ENCODE measurements at places on chromosomes 5 and 9.

DNA sequence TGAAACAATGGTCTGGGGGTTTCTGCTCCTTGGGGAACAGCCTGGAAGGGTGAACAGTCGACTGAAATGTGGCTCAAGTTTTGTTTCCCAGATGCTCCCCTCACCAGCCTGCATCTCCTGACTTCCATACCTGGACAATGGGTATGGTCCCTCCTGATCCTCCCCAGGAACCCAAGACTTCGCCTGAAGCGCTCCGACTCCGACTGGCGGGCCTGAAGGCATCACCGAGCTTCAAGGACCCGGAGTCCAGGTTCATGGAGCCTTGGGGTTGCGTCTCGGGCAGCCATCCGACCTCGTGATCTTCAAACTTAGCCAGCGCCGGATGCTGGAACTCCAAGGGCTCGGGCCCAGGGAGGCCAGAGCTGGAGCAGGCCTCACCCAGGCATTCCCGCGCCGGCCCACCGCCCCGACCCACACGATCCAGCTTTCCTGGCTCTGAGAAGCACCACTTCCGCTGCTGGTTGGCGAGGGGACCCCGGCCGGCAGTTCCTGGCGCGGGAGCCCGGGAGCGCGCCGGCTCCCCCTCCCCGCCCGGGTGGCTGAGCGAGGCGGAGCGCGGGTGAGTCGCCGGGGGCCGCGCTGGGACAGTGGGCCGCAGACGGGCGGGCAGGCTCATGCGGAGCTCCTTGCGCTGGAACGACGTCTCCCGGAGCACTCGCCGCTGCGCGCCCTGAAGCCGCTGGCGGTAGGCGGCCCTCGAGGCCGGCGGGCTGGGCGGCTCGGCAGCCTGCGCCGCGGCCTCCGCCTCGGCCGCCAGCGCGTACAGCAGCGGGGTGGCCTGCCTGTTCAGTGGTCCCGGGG lies 5.2 kb downstream of the SHROOM1 start:
- no peak for DNase-seq

DNA sequence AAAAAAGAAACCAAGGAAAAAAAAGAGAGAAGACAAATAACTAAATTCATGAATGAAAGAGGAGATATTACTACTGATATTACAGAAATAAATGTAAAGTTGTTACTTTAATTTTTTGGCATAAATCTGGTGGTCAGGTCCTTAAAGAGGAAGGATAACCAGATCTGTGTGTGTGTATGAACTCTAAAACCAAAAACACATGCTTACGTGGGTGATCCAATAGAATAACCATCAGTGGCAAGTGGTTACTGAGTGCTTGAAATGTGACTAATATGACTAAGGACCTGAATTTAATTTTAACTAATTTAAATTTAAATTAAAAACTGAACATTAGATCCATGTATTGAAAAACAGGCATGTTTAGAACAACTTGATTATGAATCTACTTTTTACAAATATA lies 10.3 kb downstream of the SLC28A3 start:
- no peak for DNase-seq

DNA sequence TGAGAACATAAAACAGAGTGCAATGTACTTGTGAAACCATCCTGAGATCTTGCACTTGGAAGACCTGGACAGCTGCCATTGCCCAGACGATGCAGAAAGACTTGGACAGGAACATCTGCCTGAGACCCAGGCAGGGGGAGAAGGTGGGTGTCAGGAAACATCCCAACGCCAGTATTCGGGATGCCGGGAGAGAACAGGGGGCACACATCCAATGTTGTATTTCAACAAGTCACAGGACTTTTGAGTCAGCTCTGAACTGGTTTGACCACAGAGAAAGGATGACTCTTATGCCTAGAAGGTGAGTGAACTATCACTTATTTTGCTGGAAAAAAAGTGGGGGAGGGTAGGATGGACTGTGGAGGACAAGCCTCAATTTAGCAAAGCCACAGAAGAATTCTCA lies 124.6 kb downstream of the ROR2 start:
- no peak for DNase-seq

GRCh38 chr5:146751781-146752401 lies 126.7 kb downstream of the PPP2R2B start:
- DNase-seq: peak; percentile 81

DNA sequence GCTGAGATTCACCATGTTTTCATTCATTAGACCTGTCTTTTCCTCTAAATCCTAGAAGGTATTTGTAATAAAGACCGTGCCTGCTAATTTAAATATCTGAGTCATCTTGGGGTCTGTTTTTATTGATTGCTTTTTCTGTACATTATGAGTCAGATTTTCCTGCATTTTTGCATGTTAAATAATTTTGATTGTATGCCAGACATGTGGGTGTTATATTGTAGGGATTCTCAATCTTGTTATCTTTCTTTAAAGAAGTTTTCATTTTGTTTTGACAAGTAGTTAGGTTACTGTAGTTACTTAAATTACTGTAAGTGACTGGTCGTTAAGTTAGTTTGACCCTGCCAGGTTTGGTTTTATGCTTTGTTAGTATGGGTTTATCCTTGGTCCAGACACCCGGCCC lies 35.1 kb downstream of the EXOSC2 start:
- DNase-seq: no peak

GRCh38 chr5:39968381-39968780 lies 543.6 kb upstream of the DAB2 start:
- no peak for DNase-seq

- no peak for DNase-seq
Measured at GRCh38 chr5:151614565-151614964, 23.4 kb upstream of the FAT2 start.

DNA sequence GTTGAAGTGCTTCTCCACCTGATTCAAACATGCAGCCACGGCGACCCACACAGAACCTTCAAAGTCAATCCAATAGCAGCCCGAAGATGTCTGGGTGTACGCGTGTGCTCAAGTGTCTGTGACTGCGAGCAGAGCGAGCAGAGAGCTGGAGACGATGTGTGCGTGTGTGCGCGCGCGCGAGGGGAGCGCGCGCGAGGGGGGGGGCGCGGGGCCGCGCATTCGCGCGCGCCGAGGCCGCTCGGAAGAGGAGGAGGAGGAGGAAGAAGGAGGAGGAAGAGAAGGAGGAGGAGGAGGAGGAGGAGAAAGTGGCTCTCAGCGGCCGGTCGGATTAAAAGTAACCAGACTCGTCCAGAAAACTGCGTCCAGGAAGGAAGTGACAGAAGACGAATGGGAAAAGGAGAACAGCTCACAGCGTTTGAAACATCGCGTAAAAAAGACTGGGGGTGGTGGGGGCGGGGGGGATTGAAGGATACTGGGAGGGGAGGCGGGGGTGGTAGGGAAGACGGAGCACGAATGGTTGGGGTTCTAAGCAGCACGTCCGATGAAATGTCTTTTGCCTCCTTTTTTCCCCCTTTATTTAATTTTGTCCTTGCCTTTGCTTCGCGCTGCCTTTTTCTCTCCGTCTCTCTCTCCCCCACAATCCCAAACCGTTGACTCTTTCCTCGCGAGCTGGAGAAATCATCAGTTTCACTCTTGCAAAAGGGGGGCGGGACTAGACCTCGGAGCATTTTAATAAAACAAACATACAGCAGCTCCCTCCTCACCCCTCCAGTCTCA lies at the start of gene MEF2C:
TSS of gene MEF2C (minus strand) at position 126 of the 777 bp plus-strand sequence. CDS start 59,396 bp downstream, outside the sequence.
- DNase-seq: no peak

GRCh38 chr9:132914924-132915323 lies 29.5 kb downstream of the TSC1 start:
- DNase-seq: no peak

DNA sequence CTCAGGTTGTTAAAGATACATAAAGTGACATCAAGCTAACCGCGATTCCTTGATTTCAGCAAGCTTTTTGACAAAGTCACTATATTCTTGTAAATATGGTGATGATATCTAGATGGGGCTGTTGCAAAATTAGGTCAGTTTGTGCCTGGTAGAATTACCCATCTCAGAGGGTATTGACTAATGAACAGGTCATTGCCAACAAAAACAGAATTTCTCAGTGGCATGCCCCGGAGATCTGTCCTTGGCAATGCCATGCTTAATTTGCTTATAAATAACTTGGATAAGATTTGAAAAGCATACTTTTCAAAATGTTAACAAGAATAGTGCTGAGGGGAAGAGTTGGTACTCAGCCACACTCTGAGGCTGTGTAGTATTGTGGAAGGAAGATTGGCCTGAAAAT lies 783.3 kb upstream of the SEMA6A start:
- no peak for DNase-seq

GRCh38 chr5:17839848-17840247 lies 205.6 kb downstream of the TAF11L14 start:
- no peak for DNase-seq

GRCh38 chr9:134099123-134099761 lies 31.4 kb upstream of the BRD3 start:
- DNase-seq: peak; percentile 63

GRCh38 chr5:71839096-71839884 lies 120.2 kb downstream of the CARTPT start:
- DNase-seq: no peak

DNA sequence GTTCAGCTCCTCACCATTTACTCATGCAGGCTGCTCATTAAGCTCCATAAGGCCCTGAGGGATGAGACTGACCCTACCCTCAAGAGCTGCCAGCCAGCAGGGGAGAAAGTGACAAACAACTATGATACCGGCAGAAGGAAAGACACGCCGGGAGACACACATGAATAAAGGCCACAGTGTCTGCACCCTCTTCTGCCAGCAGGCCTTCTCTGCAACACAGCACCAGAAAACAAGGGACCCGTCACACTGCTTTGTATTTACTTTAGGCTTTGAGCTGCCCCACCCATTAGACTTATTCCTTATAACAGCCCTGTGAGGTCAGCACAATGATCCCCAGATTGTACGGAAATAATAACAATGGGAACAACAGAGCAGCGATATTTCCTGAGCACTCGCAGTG lies 7.2 kb downstream of the GABBR2 start:
- no peak for DNase-seq

DNA sequence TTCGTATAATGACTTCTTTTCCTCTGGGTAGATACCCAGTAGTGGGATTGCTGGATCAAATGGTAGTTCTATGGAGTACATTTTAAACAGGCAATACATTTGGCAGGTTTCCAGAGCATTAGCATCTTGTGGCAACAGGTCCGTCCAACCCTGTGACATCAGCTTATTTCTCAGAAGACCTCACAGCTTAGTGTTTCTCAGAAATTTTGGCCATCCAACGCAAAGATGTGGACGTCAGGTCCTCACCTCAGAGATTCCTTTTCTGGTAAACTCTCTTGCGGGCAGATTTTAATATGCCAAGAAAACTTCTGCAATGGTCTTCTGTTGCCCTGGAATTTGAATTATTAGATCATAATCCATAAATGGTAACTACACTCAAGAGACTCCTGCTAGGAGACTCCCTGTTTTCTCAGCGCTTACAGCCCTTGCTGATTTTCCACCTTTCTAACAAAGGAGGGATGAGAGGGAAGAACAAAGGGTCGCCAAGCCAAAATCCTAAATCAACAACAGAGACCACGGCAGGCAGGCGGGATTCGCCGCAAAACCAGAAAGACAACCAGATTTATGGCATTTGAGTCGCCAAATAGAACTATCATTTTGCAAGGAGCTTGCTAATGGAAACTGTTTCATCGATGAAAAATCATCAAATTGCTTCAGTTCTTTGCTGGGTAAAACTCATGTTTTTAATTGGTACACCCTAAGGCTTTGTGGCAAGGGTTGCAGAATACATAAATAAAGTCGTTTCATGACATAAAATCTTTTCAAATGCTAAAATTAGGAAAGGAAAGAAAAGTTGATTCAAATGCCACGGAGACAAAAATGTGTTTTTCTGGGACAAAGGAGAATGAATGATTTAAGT lies 34.1 kb upstream of the PLPP1 start:
- DNase-seq: no peak

DNA sequence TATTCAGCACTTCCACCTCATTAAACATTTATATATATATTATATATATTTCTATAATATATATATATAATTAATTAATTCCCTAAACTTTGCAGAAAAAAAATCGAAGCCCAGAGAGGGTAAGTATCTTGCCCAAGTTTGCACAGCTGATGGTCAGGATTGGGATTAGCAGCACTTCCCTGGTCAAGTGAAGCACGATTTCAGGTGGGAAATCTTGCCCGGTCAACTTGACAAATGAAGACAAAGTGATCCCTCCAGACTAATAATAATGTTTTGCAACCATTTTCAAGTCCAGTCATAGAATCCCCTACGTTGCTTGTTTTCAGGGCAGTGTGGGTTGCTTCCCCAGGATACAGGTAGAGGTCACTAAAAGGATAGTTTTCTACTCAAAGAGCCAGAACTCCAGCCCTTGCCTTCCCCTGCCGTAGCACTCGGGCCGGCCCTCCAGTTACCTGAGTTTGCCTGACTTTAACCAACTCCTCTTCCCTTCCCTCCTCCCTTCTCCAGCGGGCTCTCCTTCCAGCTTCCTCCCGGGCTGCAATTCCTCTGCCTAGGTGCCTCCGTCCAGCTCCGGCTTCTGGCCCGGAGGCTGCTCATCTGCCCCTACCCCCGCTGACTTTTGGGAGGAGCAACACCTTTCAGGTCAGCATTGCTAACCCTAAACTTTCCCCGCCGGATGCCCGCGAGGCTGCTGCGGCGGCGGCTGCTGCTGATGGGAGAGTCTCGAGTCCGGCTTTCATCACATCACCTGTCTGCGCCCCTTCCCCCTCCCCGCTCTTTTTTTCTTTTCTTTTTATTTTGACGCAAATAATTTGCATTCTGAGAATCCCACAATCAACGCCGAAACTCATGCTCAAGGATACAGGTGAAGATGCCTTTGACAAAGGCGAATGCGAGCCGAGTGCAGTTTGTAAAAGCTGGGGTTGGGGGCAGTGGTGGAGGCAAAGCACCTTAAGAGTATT lies 930 bp downstream of the PRLR start:
- no peak for DNase-seq

GRCh38 chr9:94918038-94918753 lies 191.7 kb downstream of the AOPEP start:
- DNase-seq: peak; percentile 78

DNA sequence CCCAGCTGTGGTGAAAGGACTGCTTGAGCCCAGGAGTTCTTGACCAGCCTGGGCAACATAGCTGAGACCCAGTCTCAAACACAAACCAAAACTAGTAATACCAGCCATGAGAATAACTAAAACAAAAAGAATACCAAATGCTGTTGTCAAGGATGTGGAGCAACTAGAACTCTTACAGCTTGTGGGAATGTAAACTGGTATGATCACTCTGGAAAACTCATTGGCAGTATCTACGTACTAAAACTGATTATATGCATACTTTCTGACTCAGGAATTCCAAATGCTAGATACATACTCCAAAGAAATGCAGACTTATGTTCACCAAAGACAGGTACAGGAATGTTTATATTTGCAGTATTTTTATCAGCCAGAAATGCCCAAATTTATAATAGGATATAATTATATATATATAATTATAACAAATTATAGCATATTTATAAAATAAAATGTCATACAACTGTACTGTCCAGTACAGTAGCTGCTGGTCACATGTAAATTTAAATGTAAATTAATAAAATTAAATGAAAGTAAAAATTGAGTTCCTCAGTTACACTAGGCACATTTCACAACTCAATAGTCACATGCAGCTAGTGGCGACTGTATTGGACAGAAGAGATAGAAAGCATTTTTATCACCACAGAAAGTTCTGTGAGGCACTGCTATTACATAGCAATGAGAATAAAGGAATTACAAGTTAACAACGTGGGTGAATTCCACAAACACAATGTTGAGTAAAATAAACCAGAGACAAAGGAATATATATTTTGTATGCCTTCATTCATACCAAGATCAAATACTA lies 118.5 kb downstream of the GNAQ start:
- DNase-seq: no peak
